HCEC 1CT (cell line): ENCODE measurements at places on chromosomes 3 and 15.

DNA sequence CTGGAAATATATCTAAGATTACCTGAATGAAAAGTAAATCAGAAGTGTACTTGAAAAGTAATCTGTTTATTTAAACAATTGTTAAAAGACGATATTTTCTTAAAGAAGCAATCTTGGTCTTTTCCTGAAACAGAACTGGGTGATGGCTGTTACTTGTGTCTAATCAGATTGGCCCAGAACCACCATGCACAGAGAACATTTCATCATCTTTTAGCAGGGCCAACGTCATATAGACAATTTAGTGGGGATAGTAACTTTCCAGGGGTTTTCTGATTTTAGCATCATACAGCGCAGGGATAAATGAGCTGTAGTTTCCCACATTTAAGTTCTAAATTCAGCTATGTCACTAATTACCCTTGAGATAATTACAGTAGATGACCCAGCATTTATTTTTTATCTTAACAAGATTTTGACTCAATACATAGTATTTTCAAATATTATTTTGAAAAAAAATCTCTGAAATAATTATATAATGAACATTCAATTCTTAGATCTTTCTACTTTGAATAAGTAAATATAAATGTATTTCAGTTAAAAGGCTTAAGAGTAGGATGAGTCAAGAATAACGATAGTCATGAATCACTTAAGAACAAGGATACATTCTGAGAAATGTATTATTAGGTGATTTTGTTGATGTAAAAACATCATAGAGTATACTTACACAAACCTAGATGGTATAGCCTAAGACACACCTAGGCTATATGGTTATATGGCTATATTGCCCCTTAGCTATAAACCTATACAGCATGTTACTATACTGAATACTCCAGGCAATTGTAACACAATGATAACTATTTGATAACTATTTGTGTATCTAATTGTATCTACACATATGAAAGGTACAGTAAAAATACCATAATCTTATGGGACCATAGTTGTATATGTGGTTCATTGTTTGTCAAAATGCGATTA is 103.8 kb upstream of the MME start:
- no peak for DNase-seq

GRCh38 chr15:96180087-96180748 is 150.3 kb upstream of the NR2F2 start:
- no peak for DNase-seq

DNA sequence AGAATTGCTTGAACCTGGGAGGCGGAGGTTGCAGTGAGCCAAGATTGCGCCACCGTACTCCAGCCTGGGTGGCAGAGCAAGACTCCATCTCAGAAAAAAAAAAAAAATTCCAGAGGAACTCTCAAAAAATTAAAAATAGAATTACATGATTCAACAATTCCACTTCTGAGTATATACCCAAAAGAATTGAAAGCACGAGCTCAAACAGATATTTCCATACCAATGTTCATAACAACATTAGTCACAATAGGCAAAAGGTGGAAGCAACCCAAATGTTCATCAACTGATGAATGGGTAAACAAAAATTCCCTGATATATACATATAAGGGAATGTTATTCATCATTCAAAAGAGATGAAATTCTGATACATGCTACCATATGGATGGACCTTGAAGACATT is 16.9 kb upstream of the MORF4L1 start:
- DNase-seq = peak; percentile 96

- DNase-seq = no peak
These were observed 215.0 kb upstream of the IGF1R start for GRCh38 chr15:98433346-98433745.

DNA sequence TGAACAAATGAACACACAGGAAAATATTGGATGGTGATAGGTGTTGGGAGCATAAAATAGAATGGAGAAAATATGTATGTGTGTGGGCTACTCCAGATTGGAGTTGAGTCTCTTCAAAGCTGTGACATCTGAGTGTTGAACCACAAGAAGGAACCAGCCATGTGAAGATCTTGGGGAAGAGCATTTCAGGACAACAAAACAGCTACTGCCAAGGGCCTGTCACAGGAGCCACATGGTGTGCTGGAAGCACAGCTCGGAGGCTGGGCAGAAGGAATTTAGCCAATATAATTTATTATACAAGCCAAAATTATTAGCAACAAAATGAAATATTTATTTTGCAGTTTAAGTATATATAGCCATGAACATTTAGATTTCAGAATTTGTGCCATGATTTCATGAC is 108.3 kb upstream of the FGF7 start:
- no peak for DNase-seq

DNA sequence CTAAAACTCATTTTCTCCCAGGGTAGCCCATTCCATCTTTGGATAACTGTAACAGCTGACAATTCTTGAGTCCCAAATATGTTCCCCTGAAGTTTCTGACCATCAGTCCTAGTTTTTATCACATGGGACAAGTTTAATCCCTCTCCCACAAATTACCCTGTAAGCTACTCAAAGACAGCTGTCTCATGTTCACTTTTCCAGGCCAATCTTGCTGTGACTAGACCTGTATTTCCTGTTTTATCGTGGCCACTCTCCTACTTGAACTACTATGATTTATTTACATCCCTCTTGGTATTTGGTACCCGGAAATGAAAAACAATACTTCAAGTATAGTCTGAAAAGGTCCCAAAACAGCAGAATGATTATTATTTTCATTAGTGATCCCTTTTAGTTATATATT is 95.1 kb upstream of the MEX3B start:
- no peak for DNase-seq

- DNase-seq = no peak
These were observed 61.6 kb upstream of the TUSC7 start for GRCh38 chr3:116647996-116648395.

GRCh38 chr3:148861277-148861869 is 3.7 kb upstream of the CPA3 start:
- DNase-seq = peak; percentile 72

DNA sequence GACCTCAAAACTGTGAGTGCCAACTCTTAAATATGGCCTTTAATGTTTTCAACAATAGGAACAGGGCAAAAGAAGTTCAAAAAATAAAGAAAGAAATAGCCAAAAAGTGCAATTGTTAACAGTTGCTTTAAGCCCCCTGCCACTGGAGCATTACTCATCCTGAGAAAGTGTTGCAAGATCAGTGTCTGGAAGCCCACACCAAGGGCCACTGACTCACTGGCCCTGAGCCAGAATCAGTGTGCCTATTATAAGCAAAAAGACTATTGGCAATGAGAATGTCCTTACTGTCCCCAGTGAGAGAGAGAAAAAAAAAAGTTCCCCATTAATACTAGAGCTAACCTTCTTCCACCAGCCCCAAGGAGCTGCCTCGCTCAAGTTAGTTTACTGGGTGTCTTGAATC is 480.1 kb upstream of the ZNF385D start:
- no peak for DNase-seq

- DNase-seq = no peak
These were observed 140.2 kb upstream of the PLXND1 start for GRCh38 chr3:129746629-129747028.
